NCI-H1694 (cell line): ENCODE measurements at places on chromosomes 16 and 17.

- DNase-seq = no peak
Measured at GRCh38 chr17:34001246-34001645, 253.8 kb upstream of the CCL2 start.

- DNase-seq = peak; percentile 52
Measured at GRCh38 chr17:2053380-2054261, 1.3 kb upstream of the HIC1 start.

- no peak for DNase-seq
Measured at GRCh38 chr16:8931859-8932258, 31.8 kb downstream of the USP7 start.

- DNase-seq = no peak
Measured at GRCh38 chr17:68903286-68903685, 51.9 kb downstream of the ABCA8 start.

- DNase-seq = no peak
Measured at GRCh38 chr16:46899443-46900143, 15.4 kb downstream of the GPT2 start.

- DNase-seq = no peak
Measured at GRCh38 chr17:65099941-65100315, 37.2 kb upstream of the RGS9 start.

DNA sequence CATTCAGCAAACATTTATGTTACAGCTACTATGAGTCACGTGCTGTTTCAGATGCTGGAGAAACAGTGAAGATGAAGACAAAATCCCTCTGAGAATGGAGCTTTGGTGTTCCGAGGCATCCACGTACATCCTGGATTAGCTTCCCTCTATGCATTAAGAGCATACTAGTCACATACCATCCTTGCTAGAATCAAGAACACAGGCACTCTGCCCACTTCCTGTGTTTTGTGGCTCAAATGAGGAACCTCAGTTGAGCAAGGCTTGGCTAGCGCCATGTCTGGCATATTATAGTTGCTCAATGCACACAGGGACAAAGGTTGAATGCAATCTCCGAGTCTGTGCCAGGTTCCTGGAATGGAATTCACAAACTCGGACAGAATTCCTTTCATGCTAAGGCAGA is 297.5 kb downstream of the XYLT1 start:
- DNase-seq = no peak

DNA sequence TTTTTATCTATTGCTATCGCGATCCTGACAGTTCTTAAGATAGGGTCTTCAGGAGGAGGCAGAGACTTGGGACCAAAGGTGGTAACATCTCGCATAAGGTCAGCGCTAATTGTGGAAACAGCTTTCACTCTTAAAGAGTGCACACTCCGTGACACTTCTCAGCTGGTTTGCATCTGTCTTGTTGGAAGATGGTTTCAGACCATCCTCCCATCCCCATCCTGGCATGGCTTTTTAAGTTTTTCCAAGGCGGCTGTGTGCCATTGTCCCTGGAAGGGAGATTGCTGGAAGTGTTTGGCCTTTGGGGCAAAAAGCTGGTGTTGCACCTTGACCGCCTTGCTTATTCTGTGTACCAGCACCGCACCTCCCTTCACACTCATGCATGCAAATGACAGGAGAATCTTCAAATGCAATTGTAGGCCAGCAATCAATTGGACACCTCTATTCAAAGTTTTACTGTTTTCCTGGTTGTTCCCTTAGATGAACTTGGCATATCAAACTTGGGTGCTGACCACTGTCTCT is 1.5 kb downstream of the SOCS7 start:
- no peak for DNase-seq

GRCh38 chr17:3575511-3575910 is 17.9 kb upstream of the TRPV3 start:
- no peak for DNase-seq

DNA sequence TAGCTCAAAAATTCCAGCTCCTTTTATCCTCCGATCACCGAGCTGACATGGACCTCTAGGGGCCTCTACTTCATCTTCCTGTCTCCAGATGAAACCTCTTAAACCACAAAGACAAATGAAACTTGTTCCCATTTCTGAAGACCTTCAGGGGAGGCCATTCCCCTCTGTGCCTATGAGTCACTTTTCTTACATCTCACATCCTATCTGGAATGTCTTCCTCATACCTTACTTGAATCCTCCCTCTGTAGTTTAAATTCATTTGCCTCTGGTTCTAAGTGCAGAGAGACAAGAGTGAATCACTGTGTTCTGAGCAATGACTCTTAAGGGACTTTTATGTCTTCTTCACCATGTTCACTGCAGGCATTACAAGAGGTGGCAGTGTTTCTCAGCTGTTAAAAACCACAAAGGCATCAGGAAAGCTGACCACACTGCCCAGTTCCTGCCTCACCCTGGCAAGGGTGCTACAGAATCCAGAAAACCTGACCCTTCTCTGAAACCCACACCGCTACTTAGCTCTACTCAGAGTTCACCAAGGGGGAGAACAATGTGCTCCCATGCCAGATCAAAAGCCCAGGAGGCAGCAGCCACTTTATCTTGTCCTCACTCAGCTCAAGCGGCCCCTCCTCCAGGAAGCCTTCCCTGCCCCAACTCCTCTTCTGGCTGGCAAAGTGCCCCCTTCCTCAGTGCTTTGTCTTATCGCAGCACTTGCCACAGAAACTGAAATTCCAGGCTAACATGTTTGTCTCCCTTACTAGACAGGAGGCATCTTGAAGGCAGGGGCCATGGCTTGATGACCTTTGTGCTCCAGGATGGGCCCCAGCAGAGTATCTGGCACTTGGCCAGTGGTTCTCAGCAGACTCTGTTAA is 6.4 kb downstream of the CUEDC1 start:
- DNase-seq = no peak

DNA sequence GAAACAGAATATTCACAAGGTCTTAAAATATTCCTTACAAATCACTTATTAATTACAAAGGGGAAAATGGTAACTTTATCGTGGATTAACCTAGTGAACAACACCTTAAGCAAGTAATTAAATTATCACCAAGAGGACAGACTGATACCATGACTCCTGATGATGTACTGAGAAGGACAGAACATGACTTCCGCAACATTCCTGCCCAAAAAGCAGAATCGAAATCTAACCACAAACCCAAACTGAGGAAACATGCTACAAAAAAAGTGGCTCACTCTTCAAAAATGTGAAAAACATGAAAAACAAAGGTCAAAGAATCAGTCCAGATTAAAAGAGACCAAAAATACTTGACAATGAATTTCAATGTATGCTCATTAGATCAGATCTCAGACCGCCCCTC is 151.5 kb downstream of the AATF start:
- DNase-seq = no peak

GRCh38 chr17:20045476-20045875 is 36.3 kb downstream of the SPECC1 start:
- no peak for DNase-seq

- no peak for DNase-seq
Measured at GRCh38 chr16:28882551-28883160, 4.4 kb downstream of the ATP2A1 start.

DNA sequence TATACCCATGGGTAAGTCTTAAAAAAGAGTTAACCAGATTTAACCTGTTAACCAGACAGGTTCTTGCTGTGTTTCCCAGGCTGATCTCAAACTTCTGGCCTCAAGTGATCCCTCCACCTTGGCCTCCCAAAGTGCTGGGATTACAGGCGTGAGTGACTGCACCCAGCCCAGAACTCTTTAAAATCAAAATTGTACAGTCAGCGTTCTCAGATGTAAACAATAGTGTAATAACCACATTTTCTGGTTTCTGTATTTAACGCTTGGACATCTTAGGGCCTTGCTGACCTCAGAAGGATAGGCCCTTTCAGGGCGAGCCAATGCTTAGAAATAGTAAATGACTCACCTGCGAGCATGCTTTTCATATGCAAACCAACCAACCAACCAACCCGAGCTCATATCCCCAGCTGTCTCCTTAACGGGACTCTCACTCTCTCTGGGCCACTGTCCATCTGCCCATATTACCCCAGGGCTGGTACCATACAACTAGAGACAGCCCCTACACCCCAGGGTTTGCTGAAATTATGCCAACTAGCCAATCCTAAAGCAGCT is 415.0 kb upstream of the XYLT1 start:
- no peak for DNase-seq

GRCh38 chr16:9362604-9363003 is 271.2 kb downstream of the HAPSTR1 start:
- DNase-seq = no peak

DNA sequence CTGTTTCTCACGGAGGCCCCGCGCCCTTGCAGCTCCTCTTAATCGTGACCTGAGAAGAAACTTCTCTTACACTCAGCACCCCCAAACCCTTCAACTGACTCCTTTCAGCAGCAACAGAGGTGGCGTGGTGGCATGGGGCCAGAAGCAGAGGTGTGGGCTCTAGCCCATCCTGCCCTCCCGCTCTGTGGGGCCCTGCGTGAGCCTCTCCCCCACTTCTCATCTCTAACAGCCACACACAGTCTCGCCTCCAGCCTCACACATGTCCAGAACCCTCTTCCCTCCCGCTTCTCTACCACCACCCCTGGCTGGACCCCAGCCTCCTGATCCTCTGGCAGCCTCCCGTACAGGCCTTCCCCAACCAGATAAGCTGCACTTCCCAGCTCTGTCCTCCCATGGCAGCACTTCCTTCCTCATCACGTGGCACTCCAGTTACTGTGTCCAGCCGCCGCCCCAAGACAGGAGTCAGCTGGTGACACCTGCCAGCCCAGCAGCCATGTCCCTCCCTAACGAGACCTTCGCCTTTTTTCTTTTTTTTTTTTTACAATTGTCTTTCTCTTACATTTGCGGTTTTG is 30.5 kb downstream of the NSMCE1 start:
- no peak for DNase-seq

DNA sequence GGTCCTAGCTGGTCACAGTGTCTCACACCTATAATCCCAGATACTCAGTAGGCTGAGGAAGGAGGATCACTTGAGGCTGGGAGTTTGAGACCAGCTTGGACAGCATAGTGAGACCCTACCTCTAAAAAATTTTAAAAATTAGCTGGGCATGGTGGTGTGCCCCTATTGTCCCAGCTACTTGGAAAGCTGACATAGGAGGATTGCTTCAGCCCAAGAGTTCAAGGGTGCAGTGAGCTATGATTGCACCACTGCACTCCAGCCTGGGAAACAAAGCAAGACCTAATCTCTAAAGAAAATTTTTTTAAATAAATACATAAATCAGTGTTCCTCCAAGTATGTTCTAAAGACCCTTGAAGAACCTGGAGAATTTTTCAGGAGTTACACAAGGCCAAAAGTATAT is 50.6 kb upstream of the GNAO1 start:
- no peak for DNase-seq

- DNase-seq = no peak
Measured at GRCh38 chr16:56647641-56648431, 3.9 kb upstream of the MT1B start.

GRCh38 chr16:69108064-69108904 is 2.8 kb downstream of the HAS3 start:
- no peak for DNase-seq

DNA sequence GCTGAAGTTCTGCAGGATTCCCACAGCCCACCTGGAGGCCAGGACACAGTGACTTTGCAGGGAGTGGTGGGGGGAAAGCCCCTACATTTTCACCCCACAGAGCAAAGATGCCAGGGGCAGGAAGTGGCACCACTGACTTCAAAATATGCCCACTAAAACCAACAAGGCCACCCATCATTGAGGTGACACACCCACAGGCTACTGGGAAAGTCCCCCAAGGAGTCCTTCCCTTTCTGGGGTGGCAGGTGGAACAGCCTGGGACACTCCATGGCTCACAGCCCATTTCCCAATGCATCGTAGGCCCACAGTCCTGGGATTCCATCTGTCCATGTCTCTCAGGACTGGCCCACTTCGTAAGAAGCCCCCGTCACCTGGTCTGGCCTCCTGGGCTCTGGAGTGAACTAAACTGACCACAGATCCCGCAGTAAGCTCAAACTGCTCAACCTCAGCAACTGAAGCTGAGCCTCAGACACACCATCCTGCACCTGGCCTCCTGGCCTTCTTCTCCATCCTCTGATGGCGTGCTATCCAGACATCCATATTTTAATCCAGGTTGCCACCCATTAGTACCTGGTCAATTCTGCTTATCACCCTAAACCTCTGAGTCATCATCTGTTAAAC is 7.5 kb upstream of the CCL1 start:
- DNase-seq = no peak

DNA sequence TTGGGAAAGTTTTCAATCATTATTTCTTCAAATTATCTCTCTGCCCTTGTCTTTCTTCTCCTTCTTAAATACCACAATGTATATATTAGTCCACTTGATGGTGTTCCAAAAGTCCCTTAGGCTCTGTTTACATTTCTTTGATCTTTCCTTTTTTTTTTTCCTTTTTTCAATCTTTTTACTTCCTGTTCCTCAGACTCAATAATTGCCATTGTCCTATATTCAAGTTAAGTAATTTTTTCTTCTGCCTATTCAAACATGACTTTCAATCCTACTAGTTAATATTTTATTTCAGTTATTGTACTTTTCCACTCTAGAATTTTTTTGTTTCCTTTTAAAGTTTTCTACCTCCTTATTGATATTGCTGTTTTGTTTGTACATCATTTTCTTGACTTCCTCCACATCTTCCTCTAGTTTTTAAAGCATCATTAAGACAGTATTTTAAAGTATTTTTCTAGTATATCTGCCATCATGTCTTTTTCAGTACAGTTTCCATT is 15.8 kb upstream of the UQCRC2 start:
- DNase-seq = no peak

- DNase-seq = no peak
Measured at GRCh38 chr17:55769625-55770000, 18.8 kb downstream of the PCTP start.

- DNase-seq = no peak
Measured at GRCh38 chr17:2176499-2177169, 121.7 kb downstream of the HIC1 start.

DNA sequence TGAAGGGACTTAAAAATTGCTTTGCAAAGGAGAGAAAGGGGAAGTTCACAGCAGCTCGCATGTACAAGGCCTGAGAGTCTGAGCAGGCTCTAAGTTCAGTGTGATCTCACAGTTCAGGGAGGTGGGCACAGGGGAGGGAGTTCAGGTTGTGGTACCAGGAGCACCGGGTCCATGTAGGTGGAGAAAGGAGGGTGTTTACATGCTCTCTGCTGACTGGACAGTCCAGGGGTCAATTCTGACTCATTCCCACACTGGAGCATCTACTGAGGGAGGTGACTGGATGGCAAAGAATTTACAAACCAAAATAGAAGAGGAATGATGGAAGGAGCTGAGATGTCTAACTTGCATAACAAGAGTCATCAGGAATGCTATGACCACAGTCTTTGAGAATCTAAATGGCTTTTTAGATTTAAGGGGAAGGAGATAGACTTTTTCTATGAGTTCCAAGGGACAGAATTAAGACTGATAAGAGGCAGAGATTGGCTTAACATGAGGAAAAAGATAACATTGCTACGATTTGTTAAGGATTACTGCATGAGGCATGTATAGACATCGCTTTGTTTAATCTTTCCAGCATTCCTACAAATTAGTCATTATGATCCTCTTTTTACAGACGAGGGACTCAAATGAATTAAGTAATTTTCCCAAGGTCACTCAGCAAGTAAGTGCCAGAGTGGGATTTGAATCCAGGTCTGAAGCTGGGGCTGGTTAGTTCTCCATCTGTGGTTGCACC is 29.9 kb downstream of the MIS12 start:
- no peak for DNase-seq

GRCh38 chr16:29684679-29685078 is 5.7 kb downstream of the QPRT start:
- no peak for DNase-seq

GRCh38 chr16:77951788-77952187 is 70.6 kb upstream of the CLEC3A start:
- DNase-seq = peak; percentile 3
